ENCODE measurements at places on chromosomes 2 and 18.

- no peak for DNase-seq
Measured at GRCh38 chr2:187853381-187853791, 299.2 kb upstream of the TFPI start.

DNA sequence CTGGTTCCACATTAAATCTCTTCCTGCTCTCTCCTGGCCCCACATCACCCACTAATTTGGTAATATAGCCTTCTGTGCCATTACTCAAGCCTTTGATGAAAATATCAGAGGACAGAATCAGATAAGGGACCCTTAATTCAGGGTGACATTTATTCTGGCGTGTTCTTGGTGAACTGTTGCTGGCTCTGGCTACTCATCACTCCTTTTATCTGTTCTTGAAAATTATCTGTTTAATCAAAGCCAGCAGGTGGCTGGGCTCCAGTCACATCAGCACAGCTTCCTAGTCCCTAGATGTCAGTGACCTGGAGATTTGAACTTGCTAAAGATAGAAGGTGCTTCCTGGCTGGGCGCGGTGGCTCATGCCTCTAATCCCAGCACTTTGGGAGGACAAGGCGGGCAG, 26.9 kb upstream of the SLC35F6 start:
- DNase-seq: no peak

- DNase-seq: peak; percentile 60
Measured at GRCh38 chr2:88590998-88591613, 36.2 kb downstream of the EIF2AK3 start.

- DNase-seq: no peak
Measured at GRCh38 chr2:120373424-120373823, 27.5 kb downstream of the INHBB start.

GRCh38 chr2:104656571-104657163, 197.2 kb upstream of the POU3F3 start:
- DNase-seq: no peak

GRCh38 chr2:42116195-42117181, 52.7 kb upstream of the EML4 start:
- DNase-seq: no peak

- no peak for DNase-seq
Measured at GRCh38 chr18:41326311-41326710, 628.7 kb upstream of the PIK3C3 start.

DNA sequence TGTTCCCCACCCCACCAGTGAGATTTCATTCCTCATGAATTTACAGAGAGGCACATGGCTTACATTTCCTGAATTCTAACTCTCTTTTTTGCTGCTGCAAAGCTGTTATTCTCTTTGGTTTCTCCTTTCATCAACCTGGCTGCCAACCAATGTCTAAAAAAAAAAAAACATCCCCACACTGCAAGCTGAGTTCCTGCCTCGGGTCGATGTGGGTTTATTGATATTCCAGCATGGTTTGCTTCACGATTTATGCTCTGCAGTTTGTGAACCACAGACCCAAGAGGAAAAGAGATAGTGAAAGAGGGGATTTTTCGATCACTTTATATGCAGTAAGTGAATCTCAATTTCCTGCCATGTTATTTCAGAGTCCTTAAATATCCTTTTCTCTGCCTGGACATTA, 363.6 kb downstream of the LPIN1 start:
- no peak for DNase-seq

- no peak for DNase-seq
Measured at GRCh38 chr2:150109912-150110311, 377.6 kb downstream of the RND3 start.

DNA sequence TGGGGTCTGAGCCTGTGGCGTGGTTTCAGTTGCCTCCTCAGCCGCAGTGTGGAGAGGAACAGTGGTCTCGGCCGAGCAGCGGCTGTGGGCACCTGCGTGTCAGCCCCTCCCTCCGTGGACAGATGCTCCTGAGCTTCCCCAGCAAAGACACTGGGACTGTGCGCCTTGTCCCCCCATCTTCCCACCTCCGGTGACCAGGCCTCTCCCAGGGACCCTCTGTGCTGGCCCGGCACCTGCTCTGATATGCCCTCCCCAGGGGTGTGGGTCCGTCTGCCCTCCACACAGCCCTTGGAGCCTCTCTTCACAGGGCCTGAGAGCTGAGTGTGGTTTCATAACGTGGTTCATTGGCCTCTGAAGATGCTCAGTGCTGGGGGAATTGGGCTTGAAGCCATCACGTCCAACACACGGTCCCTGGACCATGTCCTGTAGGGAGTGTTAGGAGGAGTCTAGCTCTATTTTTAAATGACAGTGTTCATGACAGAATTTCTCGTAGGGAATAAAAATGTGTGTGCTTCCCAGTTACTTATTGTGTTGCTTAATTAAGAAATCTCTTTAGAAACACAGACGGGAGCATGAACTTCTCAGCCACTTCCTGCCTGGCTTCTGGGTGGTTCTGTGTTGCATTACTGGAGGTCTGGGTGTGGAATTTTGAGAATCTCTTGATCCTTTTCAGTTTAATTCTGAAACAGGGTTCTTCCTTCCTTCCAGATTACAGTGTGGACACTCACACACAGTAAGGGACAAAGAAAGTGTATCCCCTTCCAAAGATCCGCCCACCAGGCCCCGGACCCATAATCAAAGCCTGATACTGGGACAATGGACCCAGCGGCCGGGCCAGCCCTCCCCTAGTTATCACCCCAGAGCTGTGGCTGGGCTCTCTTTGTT, 110.7 kb downstream of the NFATC1 start:
- no peak for DNase-seq

- DNase-seq: no peak
Measured at GRCh38 chr18:76988827-76989646, 143.5 kb downstream of the MBP start.

DNA sequence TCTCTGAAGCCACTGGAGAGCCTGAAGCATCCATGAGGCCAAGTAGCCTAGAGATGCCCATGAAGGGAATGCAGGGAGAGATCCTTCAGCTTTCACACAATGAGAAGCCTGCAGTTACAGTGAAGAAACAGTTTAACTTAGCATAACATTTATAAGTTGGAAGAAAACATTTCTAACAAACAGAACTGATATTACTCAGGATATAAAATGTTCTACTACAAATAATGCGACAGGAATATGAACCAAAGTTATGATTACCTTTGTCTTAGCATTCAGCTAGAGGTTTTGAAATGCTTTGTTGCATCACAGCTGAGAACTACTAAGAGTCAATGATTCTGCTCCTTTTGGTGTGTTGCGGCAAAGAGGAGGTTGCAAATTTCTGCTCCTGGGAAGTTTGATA, 6.9 kb upstream of the KYNU start:
- no peak for DNase-seq

DNA sequence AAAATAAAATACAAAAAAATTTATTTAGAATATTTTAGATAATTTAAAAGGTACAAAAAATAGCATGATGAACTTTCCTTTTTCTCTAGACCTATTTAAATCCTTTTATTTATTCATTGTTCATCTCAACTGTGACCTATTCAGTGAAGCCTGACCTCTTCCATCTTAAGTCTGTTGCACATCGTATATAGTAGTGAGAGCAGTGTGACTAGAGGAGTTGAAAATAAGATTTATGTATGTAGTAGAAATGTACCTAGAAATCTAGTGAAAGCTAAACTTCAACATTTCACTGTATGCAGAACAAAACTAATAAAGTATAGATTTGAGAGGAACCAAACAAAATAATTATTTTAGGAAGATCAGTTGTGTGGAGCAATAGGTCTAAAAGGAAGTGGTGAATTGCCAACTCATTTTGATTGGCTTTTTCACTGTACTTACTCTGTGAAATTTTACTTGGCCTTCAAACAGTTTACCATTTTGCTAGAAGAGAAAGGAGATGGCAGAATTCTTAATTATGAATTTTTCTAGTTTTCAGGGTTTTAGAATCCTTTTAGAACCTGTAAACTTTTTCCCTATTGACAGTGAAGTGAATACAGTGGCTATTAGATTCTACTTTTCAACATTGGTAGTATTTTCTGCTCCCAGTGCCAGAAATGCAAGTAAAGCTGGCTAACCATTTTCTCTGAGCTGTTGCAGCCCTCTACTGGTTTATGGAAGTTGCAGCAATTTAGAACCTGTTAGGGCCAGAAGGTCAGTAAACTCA, 11.0 kb downstream of the ANKRD12 start:
- DNase-seq: peak; percentile 16

- DNase-seq: no peak
Measured at GRCh38 chr18:34691614-34692013, 18.5 kb upstream of the DTNA start.

DNA sequence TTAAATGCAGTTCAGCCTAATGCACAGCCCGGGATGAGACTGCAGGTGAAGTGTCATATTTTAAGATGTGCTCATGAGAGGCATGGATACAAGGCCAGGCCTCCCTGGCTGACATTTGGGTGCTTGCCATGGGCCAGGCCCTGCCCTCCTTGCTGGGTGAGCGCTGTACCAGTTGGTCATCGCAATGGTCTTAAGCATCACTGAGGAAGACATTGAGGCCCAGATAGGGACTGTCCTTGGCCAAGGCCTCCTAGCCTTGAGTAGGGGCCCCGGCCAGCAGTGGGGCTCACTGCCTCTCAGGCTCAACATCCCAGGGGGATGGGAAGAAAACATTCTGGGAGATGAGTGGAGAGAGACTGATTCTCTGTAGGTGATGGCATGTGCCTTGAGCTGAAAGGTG, 184.3 kb downstream of the SH3RF3 start:
- no peak for DNase-seq

- no peak for DNase-seq
Measured at GRCh38 chr2:16204886-16205620, 264.7 kb downstream of the MYCN start.

- peak; percentile 52 for DNase-seq
Measured at GRCh38 chr2:70919672-70920366, 15.9 kb upstream of the ATP6V1B1 start.

- DNase-seq: no peak
Measured at GRCh38 chr2:8477552-8478470, 204.0 kb upstream of the ID2 start.
